ENCODE measurements at places on chromosomes 4 and X.

GRCh38 chr4:120839974-120840751, 82.4 kb downstream of the PRDM5 start:
- DNase-seq = no peak

DNA sequence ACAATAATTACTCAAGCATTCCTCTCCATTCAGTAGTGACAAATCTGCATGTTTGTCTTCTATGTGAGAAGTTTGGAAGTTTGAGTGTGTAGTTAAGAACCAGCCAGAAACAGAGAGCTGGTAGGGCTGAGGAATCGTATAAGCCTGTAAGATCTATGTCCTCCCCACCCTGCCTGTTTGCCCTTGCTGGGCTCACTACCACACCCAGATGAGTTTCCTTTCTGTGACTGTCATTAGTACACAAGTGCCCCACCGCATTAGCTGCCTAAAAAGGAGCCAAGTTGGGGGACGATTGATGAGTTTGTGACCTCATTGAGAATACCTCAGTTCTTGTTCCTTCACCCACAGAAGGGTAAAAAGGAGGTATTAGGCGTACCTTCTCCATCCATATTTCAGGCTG, 28.3 kb downstream of the DOCK11 start:
- DNase-seq = no peak

DNA sequence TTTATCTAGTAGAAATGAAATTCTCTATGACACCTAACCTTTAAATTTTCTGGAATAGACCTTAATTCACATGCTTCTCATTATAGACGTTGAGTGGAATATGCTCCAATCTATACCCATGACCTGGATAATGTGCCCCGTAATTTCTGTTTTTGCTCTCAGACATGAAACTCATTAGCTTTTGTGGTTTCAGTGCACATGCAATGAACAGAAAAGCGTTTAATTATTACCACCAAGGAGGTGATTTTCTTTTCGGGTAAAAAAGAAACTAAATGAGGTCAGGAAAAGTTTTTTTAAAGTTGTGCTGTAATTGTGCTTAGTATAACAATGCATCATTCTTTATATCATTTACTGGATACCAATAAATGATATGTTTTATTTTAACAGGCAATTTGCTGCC, 1703.9 kb upstream of the TENM3 start:
- DNase-seq = no peak

DNA sequence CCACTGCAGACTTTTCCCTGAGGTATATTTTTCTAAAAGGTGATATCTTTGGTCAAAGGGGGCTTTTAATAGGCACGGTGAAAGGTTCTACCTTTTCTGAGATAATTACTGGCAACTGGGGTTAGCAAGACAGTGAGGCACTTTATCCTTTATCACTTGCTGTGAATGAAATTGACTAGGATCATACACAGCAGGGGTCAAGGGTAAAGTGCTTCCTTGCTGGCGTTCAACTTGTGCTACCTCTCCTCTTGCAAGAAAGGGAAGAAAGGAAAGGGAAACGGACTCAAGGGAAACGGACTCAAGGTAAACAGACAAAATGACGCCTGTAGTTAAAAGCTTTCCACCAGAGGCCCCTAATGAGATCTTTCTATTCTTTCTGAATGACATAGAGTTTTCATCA, 78.6 kb upstream of the RAPGEF2 start:
- no peak for DNase-seq
